AG04449 (cell line): ENCODE measurements at places on chromosomes 5 and 9.

GRCh38 chr9:33816327-33817252, at the start of gene UBE2R2:
Gene UBE2R2 (plus strand): TSS chr9:33817160. CDS start chr9:33817758, 598 bp downstream.
- no peak for DNase-seq

- no peak for DNase-seq
Observed at GRCh38 chr5:156401804-156402203, 74.8 kb downstream of the SGCD start.

GRCh38 chr9:21684231-21684630, 118.2 kb upstream of the MTAP start:
- DNase-seq: no peak

GRCh38 chr5:169550227-169550626, 33.3 kb upstream of the SPDL1 start:
- DNase-seq: no peak

- DNase-seq: no peak
Observed at GRCh38 chr5:134112726-134113362, 1.6 kb upstream of the TCF7 start.

GRCh38 chr9:99828417-99829176, 6.9 kb downstream of the NR4A3 start:
- no peak for DNase-seq

- no peak for DNase-seq
Observed at GRCh38 chr5:94240134-94240533, 378.3 kb downstream of the KIAA0825 start.

DNA sequence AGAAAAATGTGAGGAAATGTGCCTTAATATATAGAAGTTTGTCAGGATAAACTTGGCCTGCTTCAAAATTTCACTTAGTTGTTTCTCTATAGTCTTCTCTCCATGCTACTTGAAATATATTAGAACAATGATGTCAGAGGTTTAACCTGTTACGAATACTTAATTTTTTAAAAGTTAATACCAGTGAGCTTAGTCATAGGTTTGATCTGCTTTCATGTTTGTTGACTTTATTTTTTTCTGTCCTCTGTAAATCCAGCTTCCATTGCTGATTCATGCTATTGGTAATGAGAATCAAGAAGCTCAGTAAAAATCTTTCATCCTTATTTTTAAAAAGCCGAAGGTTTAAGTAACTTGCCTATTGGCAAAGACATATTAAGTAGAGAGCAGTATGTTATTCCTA, 27.9 kb downstream of the BDP1 start:
- DNase-seq: peak; percentile 54

DNA sequence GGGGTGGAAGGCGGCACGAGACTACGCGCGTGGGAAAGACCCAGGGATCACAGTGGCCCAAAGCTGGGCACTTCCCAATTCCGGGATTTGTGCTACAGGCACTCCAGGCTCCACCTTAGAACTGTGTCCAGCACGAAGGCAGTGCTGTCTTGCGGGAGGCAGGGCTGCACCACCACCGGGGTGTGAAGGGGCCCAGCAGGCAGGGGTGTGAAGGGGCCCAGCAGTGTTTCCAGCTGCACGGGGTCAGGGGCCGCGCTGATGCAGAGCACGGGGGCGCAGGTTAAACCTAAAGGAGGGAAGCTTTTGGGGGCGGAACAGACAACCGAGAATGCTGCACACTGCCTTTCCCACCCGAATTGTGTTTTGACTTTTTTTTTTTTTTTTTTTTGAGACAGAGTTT, 1.1 kb upstream of the PDCD6 start:
- DNase-seq: no peak

DNA sequence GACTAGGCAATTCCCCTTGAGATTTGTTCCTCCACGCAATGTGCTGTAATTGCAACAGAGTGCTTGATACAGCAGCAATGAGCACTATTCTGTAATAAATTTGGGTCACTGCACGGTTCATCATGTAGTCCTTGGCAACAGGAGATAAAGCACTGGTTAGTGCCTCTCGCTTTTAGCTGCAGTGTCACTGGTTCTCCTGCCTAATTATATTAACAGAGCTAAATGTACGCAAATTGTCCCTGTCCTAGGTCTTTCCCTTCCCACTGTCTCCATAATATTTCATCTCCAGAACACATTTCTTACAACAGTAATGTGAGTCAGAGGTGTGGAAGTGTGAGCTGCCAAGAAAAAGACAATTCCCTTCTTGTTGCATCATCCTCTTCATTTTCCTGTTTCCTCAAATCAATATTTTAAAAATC, 553.1 kb downstream of the ZNF608 start:
- DNase-seq: peak; percentile 7

- peak; percentile 4 for DNase-seq
Observed at GRCh38 chr9:129414377-129414992, 206.4 kb downstream of the C9orf50 start.

GRCh38 chr5:33501899-33502298, 61.1 kb downstream of the TARS1 start:
- DNase-seq: no peak

DNA sequence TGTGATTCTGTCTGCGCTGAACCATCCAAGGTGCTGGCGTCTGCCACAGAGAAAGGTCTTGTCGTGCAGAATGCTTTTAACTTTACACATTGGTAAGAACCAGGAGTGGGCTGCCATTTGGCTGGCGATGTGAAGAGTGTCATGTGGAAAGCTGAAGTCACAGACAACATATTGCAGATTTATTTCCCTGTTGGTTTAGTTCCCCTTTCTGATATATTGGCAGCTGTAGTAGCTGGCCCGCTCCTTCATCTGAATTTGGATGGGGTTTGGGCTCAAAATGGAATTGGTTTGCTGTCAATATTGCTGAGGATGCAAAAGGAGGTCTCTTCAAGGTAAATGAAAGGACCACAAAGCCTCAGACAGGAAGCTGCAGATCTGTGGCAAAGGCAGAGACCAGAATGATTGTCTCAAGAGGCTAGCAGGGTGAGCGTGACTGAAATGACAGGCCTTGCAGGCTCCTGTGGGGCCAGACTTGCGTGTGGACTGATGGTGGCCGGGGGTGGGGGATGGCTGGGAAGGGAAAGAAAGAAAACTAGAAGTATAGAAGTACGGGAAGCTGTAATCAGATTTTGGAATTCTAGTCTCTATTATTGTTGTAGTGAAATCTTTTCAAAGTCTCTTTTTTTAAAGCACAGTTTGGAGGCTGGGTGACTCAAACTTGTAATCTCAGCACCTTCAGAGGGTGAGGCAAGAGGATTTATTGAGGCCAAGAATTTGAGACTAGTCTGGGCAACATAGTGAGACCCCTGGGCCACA, 25.1 kb upstream of the CD180 start:
- DNase-seq: no peak

DNA sequence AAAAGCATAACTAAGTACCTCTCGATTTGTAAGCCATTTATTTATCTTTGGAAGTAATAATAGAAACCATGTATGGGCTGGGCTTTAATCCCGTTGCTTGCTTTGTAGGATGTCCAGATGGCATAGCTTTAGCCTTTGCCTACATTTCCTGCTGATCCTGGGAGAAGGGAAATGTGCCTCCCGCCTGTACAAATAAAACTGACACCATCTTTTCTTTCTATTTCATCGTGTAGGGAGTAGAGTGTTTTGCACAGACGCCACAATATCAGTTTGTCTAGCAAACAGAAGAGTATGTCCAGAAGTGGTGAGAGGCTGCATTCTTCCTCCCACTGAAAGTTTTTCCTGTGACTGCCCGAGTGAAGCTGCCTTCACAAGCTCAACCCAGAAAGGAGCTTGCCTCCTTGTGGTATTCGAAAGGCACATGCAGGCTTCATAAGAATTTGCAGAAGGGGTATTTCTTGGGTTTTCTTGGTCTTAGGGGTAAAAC, 24.7 kb upstream of the TJP2 start:
- peak; percentile 57 for DNase-seq

- DNase-seq: peak; percentile 79
Observed at GRCh38 chr9:98375138-98375726, 119.8 kb upstream of the TBC1D2 start.
